ENCODE measurements at places on chromosomes 2 and 18.
A peak's percentile ranks its signal among the peaks of the same experiment; 100 is the strongest.

DNA sequence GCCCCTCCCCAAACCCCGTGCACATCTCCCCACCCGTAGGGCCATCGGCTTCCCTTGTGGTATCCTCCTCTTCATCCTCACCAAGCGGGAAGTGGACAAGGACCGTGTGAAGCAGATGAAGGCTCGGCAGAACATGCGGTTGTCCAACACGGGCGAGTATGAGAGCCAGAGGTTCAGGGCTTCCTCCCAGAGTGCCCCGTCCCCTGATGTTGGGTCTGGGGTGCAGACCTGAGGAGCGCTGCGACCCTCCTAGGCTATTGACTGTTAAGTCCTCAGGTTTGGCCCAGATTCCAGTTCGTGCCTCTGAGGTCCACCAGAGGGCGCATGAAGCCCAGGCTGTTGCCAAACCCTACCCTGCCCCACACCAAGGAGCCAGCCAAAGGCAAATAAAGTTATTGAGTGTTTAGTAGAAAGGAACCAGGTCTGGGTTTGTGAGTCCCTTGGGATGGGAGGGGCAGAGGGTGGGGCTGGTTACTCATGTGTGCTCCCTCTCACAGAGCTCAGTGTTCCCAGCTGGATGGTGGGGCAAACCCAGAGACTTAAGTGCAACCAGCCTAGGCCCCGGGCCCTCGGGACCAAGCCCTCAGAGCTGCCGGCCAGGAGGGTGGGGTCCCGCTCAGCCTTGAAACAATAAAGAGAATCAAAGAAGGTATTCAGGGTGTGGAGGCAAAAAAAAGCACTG lies 2.4 kb downstream of the PNKD start:
- DNase-seq, result peak; percentile 72

GRCh38 chr2:230879891-230880290 lies 15.1 kb downstream of the ITM2C start:
- no peak for DNase-seq

GRCh38 chr2:86280191-86280667 lies 57.2 kb downstream of the REEP1 start:
- DNase-seq, result no peak

DNA sequence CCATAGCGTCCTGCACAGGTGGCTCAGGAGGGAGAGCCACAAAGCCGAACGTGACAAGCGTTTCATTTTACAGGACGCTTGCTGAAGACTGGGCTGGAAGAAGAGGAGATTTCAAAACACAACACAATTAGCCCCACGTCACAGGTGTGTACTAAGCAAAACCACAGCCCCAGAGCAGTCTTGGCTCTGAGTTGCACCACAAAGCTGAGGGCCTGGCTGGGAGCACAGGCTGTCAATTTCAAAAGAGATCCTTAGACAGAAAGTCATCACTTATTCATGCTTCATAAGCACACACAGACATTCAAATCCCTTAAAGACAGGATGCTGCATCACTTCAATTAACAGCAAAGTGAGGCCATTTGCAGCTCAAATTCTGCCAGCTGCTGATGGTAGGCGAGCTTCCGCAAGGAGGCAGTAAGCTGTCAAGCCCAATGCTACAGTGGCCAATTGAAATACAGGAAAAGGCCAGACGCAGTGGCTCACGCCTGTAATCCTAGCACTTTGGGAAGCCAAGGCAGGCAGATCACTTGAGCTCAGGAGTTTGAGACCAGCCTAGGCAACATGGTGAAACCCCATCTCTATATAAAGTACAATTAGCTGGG lies 79.6 kb downstream of the SKA1 start:
- no peak for DNase-seq

DNA sequence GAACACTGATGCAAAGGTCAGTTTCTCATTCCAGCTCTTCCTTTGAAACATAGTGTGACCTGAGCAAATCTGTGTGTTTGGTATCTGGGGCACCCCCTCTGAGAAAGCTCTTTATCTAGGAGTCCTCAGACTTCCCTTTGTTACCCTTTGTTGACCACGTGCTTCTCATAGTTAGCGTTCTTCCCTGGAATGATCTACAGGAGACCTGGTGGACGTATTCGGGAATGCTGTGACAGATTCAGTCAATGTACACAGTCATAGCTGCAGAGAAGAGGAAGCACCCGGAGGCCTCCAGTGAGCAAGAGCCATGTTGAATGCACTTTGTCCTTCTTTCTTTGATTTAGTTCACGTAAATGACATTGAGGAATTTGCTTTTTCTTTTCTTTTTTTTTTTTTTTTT lies 10.7 kb upstream of the CHMP1B start:
- DNase-seq, result no peak

DNA sequence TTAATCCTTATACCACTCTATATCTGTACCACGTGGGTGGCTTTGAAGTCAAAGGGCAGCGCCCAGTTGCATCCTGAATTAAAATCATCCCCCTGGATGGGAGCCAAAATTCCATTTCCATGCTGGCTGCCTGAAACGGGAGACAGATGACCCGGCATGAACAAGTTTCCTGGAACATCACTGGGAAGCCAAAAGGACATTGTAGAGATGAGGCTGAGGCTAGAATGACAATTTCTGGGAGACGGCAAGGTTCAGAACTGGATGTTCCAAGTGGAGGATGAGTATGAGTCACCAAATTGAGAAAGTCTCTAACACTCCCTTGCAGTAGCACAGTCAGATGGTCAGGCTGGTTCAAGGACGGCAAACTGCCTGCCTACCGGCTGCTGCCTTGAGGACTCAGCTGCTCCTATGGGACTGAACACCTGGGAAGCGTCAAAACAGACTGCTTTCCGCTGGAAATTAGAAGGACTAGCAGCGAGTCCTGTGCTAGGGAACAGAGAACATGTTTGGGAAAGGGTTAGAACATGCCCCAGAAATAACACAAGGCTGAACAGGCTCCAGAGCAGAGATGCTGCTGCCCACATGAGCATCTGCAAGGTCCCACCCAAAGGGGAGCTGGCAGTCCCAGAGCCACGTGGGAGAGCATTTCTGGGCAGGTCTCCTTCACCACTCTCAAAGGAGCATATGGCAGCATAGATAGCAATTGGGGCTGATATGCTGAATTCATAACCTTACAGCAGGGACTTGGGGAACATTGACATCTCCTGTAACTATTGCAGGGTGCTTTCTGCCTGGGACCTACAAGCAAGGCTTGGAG lies 32.0 kb downstream of the YPEL5 start:
- DNase-seq, result no peak

- no peak for DNase-seq
Observed at GRCh38 chr2:197633109-197633657, 42.2 kb downstream of the RFTN2 start.

GRCh38 chr18:12092398-12093229 lies 1.0 kb upstream of the ANKRD62 start:
- DNase-seq, result peak; percentile 3
